ENCODE measurements at places on chromosomes 5 and 9.

DNA sequence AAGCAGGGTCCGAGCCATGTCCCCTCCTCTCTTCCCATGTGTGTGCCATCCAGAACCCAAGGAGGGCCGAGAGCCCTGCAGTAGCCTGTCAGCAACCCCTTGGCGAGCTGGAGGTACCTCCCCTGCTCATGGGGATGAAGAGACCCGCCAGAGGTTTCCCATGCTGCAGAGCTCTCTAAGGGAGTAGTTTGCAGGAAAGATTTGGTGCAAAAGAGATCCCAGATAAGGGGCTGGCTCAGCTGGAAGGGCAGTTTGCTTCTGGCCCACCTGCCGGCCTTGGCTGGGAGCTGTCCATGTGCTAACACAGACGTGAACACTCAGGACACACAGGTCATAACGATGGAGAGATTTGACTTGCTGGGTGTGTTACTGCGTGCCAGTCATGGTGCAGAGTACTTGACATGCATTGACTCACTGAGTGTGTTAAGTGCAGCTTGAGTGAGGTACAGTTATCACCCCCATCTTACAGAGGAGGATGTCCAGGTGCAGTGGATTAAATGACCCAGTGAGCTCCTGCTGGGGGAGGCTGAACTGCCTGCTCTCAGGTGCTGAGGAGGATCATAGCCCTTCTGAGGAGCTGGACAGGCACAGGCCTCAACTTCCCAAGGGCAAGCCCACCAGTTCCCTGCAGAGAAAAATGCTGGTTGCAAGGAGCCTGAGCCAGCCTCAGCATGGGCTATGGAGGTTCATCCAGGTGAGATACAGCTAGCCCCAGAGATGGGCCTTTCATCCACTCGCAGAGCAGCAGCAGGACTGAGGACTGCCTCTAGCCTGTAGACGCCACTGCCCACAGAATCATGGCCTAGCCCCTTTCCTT, 6.3 kb upstream of the SLC25A48 start:
- DNase-seq = no peak

- no peak for DNase-seq
Measured at GRCh38 chr9:27540502-27540901, 10.9 kb upstream of the MOB3B start.

GRCh38 chr5:1910861-1911772, 28.4 kb upstream of the IRX4 start:
- no peak for DNase-seq

- DNase-seq = peak; percentile 15
Measured at GRCh38 chr5:141186897-141187512, at the start of gene PCDHB9. TSS of gene PCDHB9 (plus strand) at chr5:141187161. CDS start at chr5:141187319, 158 bp downstream.

- DNase-seq = peak; percentile 25
Measured at GRCh38 chr5:98770209-98770910, 3.1 kb upstream of the RGMB start.

- DNase-seq = no peak
Measured at GRCh38 chr5:139443831-139444453, 4.6 kb upstream of the DNAJC18 start.

- peak; percentile 22 for DNase-seq
Measured at GRCh38 chr9:6829027-6829426, 71.3 kb downstream of the KDM4C start.

DNA sequence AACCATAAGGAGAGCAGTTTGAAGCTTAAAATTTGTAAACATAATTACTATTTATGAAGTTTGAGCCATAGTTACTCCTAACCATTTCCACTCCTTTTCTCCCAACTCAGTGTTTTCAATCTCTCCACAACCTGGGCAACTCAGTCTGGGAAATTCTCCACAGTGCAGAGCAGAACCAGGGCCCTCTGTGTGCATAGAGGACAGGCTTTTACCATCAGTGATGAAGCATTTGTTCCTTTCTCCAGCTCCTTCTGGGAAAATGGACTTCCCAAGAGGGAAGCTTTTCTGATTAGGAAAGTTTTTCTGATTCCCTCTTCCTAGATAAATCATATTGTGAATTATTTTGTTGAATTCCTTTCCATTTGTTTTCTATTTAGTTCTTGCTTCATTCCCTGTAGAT, 132.3 kb upstream of the MPDZ start:
- no peak for DNase-seq

- DNase-seq = no peak
Measured at GRCh38 chr9:98808875-98809274, 1.4 kb downstream of the GALNT12 start.

- DNase-seq = no peak
Measured at GRCh38 chr9:103025796-103026195, 30.7 kb downstream of the CYLC2 start.

DNA sequence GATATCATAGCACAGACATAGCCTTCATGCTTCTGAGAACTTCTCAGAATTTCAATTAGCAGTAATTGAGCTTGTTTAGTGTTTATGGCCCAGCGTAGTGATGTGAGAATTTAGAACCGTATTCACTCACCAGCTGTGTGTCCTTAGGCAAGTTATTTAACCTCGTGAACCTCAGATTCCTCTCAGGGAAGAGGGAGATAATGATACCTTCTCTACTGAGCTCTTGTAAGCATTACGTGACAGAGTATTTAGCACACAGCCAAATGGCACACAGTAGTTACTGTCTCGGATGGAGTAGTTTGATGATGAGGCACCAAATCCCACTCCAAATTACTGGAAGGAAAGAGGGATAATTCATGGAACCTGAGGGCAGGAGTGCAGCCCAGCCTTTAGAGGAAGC, 429.3 kb downstream of the CCDC171 start:
- DNase-seq = no peak

GRCh38 chr5:150356575-150357294, 762 bp upstream of the TCOF1 start:
- no peak for DNase-seq

DNA sequence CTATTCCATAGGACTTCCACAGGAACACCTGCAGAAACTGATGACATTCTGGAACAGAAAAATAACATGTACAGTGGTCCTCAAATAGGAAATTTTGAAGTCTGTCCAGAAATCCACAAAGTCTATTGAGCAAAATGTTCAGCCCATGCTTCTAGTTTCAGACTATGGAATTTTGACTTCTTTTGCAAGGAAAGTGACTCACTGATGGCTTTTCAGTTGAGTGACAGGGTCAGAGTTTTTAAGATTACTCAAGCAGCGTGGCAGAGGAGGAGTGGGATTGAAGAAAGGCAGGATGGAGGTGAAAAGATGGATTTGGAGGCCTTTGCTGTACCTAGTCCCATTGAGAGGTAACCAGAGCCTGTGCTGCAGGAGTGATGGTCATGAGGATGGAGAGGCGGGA, 151.5 kb downstream of the GOLPH3 start:
- no peak for DNase-seq

- DNase-seq = no peak
Measured at GRCh38 chr9:15121630-15122029, 185.4 kb downstream of the TTC39B start.

- peak; percentile 2 for DNase-seq
Measured at GRCh38 chr9:8456344-8456743, 656.8 kb upstream of the DMAC1 start.

- DNase-seq = no peak
Measured at GRCh38 chr9:124493794-124494479, 13.3 kb downstream of the NR5A1 start.

DNA sequence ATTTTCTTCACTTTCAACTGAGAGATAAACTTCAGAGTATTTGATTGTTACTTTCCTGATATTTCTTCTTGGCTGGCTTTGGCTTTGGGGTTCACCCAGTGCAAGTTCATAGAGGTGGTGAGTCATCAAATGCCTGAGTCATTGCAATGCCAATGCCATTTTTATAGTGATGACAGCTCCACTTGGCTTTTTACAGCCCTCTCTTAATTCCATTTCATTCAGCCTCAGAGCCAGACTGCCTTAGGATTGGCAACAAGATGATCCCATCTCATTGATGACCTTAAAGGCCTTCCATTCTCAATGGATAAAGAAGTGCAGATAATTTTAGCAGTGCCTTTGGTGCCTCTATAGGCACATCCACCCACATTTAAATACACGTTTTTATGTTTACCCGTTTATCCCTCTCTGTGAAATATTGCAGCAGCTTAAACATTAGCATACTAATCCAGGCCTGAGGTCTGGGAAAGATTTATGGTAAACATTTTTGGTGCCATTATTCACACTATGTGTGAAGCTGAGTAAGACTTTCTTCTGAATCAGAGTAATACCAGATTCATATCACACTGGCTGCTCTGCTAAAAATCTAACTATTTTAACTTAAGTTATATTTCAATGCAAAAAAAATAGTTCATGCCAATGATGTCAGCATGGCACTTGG, 88.9 kb upstream of the TYRP1 start:
- no peak for DNase-seq

- DNase-seq = no peak
Measured at GRCh38 chr9:97388721-97389238, 23.1 kb upstream of the TDRD7 start.

GRCh38 chr5:167797933-167798332, 493.5 kb upstream of the WWC1 start:
- DNase-seq = no peak

GRCh38 chr9:105690742-105691141, 3.6 kb upstream of the TMEM38B start:
- peak; percentile 26 for DNase-seq

- DNase-seq = no peak
Measured at GRCh38 chr5:137393196-137393993, 105.7 kb downstream of the SPOCK1 start.

DNA sequence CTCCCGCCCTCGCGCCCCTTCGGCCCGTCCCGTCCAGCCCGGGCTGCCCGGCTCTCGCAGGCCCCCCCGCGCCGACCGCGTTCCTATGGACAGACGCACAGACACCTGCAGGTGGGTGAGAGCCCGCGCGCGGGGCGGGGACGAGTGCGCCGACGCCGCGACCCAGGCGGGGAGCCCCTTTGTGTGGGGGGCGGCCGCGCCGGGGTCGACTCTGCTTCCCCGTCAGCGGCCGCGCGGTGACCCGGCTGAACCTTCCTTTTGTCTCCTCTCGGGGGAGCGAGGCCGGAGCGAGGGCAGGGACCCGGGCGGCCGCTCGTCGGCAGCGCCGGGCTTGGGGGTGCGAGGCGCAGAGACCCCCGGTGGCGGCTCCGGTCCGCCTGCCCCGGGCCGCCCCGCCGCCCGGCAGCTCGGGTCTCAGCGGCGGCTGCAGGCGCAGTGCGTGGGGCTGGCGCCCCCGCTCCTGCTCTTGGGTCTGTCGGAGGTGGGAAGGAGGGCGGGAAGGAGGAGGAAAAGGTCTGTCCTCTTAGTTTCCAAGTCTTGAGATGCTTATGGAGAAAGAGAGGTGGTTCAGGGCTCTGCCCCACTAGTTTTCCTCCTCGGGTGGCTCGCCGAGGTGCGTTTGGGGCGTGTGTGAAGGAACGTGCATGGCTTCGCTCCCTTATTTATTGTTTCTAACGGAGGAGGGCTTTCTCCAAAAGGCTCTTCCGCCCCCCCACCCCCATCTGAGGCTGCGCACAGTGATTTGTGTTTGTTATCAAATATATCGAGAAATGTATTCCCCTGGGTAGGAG, 576 bp downstream of the KIAA1958 start:
- peak; percentile 61 for DNase-seq

- DNase-seq = no peak
Measured at GRCh38 chr5:16799796-16800195, 136.3 kb downstream of the MYO10 start.

GRCh38 chr9:100466171-100466828, 6.6 kb upstream of the TMEFF1 start:
- DNase-seq = no peak
